ENCODE measurements at places on chromosomes 6 and 20.

DNA sequence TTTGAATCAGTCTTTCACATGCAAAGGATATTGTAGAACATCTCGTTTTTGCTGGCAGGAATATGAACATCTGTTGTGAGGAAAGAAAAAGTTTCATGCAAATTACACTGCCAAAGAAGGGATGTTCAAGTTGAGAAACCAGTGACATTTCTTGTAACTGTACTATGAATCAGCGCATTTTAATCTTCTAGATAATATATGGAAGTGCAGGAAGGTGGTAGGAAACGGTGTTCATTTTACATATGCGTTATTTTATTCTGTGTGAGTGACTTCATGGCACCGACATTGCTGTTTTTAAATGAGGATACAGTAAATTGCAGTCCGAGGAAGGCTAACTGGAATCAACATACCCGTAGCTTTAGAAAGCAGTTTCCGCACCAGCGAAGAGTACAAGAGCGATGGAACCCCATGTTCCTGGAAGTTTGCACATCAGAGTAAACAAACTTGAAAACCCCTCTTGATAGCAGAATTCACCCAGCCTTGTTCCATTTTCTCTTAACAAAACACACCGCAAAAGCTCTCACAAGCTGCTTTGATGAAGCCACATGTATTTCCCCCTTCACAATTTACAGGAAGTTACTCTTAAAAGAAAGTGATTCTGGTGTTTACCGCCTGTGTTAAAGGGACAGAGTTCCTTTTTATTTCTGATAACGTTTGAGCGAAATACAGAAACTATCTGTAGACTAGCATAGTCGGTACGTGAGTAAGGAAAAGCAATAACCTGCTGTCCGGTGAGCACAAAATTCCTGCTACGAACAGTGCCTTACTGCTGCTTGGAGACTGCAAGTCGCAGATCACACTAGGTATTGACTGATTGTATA lies 11.5 kb downstream of the PRDM1 start:
- ATAC-seq: peak; percentile 85

DNA sequence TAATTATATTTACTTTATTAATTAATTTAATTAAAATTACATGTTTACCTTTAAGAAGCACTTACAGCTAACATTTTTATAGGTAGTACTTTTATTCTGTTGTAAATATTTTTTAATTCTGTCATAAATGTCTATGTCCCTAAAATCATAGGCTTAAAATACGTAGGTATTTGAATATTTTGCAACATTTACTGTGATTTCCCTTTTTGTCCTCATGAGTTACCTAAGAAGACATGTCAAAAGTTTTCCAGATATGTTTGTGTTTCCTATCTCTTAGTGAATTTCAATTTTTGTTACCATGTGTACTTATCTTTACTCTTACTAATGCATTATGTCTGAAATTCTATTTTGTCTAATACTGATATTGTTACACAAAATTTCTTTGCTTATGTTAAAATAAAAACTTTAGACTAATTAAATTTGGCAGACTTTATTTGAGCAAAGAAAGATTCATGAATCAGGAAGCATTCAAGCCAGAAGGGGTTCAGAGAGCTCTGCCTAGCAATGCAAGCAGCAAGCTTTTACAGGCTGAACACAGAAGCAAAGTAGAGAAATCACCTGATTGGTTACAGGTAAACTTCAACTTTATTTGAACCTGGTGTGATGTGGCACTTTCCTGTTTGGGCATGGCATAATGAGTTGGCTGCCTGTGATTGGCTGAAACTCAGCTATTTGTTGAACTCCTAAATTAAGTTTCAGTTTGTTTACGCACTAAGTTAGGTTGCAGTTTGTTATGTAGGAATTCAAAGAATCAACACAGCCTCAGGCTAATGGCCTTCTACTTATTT lies 123.2 kb upstream of the TMEM170B start:
- peak; percentile 57 for ATAC-seq

GRCh38 chr20:57614490-57615444 lies 5.5 kb downstream of the ZBP1 start:
- no peak for ATAC-seq

DNA sequence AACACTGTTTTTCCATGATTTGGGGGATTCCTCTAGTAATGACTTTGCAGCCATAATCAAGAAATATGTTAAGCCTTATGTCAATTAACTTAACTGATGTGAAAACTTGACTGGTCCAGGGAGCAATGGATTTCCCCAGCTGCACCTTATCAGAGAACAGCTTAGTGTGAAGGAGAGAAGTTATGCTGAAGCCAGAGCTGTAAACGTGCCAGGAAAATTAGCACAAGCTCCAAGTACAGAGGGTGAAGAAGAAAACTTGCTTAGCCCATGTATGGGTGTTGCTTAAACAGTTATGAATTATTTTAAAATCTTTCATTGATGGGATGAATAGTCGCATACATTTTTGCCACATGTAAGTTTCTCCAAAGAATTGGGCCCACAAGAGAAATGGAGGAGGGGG lies 214.9 kb upstream of the RNF217 start:
- ATAC-seq: no peak

DNA sequence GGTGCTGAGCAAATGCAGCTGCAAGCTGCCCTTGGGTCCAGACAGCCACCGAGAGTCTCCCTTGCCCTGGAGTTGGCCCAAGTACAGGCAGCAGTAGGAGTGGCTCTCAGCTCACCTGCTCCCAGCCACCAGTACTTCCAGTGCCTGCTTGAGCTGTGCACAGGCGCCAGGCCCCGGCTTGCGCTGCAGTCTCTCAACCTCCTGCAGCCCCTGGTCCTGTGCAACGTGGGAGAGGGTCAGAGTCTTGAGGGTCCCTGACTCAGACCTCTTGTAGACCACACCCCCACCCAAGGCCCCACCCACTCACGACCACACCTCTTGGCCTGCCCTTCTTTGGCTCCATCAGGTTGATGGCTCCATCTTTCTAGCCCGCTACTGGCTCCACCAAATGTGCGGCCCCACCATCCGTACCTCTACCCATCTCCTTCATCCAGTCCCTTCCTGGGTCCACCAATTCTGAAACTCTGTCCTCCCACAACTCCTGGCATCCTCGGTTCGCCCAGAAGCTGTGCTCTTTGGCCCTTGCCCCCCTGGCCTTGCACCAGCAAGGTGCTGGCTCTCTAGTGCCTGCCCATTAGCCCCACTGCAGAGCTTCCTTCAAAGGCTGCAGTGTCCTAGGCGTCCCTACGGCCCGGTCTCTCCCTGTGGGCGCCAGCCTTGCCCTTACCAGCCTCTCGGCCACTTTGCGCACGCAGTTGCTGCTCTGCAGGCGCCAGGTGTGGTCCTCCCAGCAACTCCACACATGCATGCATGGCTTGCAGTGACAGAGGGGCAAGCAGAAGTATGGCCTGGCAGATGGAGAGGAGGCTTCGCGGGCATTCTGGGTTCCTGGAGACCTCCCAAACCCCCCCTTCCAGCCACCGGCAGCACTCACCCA lies 16.5 kb upstream of the SPAG4 start:
- no peak for ATAC-seq

GRCh38 chr6:41548098-41548840 lies 2.1 kb downstream of the FOXP4 start:
- no peak for ATAC-seq

- no peak for ATAC-seq
Observed at GRCh38 chr6:137877113-137877512, 10.1 kb downstream of the TNFAIP3 start.

DNA sequence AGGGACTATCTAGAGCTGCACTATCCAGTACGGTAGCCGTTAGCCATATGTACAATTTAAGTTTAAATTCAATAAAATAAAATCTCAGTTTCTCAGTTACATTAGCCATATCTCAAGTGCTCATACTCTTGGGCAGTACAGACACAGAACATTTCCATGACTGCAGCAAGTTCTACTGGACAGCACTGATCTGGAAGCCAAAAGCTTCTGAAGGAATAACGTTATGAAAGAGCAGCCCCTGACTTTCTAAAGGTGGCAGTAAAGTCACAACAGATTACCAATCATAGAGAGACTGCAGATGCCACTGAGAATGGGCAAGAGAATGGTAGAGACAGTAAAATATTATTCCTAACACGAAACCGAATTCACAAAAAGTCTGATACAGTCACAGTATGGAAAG lies 36.8 kb downstream of the NDRG3 start:
- no peak for ATAC-seq

- no peak for ATAC-seq
Observed at GRCh38 chr6:125658136-125658535, 91.3 kb upstream of the HEY2 start.

DNA sequence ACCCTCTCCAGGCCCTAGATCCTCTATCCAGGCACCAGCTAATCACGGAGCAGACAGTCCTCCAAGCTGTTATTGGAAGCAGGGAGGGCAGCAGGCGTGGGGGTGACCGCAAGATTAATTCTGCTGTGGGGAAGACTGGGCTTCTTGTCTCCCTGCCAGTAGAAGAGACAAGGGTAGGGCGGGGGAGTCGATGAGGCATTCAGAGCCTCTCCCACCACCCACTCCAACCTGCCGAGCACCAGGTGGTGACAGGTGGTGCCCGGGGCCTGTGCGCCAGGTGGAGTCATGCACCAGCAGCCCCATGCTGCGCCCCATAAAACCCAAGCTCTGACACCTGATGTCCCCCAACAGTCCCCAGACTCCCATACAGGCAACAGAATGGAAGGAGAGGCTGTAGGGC lies 89.6 kb downstream of the CDH22 start:
- no peak for ATAC-seq

- ATAC-seq: no peak
Observed at GRCh38 chr20:23412026-23412425, 9.3 kb downstream of the NAPB start.

DNA sequence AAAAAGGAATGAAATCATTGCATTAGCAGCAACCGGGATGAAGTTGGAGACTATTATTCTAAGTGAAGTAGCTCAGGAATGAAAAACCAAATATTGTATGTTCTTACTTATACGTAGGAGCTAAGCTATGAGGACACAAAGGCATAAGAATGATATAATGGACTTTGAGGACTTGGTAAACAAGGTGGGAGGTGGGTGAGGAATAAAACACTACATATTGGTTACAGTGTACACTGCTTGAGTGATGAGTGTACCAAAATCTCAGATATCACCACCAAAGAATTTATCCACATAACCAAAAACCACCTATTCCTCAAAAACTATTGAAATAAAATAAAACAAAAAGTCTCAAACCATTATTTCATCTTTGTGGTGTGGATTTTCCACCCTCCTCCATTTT lies 593.5 kb downstream of the TENT5A start:
- no peak for ATAC-seq

DNA sequence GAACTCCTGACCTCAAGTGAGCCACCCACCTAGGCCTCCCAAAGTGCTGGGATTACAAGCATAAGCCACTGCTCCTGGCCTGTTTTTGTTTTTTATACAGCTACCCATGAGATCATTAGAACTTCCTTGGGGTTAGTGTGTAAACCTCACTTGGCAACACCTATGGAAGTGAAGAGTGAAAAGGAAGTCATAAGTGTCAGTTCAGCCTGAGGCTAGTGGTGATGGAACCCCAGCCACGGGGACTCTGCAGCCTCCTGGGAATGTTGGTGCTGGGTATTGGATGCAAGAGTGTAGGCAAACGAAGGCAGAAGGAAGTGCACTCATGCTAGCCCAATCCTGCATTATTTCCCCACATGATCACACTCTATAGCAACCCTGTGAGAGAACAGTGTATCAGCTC lies 33.6 kb upstream of the FUCA2 start:
- no peak for ATAC-seq

DNA sequence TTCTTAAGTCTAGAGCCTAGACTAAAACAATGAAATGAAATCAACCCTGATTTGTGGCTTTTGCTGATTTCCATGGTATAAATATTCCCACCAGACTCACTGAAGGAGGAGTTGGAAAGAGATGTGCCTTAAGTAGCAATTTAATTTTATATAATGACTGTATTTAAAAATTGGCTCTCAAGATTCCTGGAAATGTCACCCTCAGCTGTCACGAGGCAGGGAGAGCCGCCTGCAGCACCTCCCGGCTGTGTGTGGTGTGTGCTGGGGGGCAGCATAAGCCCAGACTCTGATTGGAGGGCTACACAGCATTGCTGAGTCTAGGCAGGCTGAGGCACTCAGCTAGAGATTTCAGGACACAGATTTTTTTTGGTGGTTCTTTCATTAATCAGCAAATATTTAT lies 40.6 kb upstream of the TMEM181 start:
- no peak for ATAC-seq

DNA sequence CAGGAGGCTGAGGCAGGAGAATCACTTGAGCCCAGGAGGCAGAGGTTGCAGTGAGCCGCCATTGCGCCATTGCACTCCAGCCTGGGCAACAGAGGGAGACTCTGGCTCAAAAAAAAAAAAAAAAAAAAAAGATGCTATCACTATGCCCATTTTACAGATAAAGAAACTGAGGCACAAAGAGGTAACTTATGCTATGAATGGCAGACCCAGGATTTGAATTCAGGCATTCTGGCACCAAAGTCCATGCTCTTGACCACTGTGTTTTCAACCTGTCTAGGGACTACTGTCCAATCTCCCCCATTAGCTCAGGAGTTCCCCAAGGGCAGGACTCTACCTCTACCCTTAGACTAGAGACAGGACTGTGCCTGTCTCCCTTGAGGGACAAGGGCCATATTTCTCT lies 9.1 kb upstream of the MDFI start:
- no peak for ATAC-seq

GRCh38 chr6:72959821-72960220 lies 265.5 kb downstream of the KHDC1L start:
- no peak for ATAC-seq

DNA sequence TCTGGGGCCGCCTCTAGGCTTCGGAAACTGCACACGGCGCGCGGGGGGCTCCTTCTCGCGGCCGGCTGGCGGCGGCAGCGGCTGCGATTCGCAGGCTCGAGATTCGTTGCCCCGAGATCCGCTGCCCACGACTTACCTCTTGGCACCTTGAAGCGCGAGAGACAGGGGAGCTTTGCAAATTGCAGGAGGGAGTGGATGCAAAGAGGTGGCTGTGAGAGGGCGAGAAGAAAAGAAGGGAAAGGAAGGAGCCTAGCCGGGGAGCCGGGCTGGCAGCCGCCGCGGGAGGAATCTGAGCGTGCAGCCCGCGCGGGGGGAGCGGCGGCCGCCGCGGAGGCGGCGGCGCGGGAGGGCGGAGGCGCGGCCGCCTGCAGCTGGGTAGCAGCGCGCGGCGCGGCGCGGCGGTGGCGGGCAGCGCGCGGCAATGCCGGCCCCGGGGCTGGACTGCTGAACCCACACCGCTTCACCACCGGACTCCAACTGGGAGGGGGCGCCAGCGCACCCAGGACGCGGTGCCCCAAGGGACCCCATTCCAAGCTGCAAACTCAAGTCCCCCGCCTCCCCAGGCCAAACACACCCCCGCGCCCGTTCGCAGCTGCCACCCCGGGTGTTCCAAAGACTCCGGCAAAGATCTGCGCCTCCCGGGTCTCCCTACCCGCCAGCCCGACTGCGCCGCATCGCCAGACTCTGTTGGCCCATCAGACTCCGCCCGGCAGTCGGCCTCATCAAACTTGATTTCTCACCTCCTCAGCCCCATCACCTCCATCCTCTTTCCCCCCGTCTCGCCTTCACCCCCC lies 44.2 kb upstream of the SUPT3H start:
- ATAC-seq: peak; percentile 52

DNA sequence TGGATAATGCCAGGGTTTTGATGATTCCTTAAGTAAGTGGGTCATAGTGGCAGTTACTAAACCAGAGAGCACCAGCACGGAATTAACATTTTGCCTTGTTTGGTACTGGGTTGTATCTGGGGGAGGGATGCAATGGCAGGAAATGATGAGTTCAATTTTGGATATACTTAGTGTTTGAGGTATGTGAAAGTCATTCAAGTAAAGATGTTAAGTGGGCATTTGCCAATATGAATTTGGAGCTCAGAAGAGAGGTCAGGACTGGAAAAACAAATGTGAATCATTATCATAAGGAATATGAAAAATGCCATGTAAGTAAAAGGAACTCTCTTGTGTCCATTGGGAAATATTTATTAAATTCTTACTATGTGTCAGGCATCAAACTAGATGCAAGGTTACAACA lies 6.2 kb downstream of the PXT1 start:
- no peak for ATAC-seq

- no peak for ATAC-seq
Observed at GRCh38 chr6:157246771-157247484, 76.4 kb downstream of the TMEM242 start.

Data from stimulated activated memory B cell treated with anti-CD40 and anti-IgM and Interleukin-4, amounts not matched to agents 10 μg/mL and 1 μg/mL and 100 μg/mL, for 72 hours (primary cell).